ENCODE measurements at places on chromosomes 7 and 10.

DNA sequence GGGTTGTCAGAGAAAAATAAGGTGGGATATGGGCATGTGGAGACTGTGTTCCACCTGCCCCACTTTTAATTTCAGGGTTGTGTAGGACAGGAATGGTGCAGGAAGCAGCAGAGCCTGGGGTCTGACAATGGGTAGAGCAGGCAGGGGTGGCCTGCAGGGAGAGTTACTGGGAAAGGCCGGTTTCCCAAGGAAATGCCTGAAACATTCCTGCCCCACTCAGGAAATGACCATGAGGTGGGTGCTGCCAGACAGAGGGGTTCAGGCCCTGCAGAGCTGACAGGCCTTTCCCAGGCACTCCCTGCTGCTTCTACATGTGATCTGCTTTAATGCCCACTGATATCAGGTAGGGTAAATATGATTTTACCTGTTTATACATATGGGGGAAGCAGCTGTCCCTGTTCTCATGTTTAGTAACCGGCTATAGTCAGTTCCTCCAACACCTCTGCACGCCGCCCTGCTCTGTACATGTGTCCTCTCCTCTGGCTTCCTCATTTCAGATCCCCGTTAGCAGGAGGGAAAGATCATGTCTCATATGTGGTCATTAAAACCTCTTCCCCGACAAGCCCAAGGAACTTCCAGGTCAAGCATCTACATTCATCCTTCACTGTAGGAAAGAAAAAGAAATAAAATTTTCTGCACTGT is 118.6 kb upstream of the PRSS58 start:
- DNase-seq, result no peak

DNA sequence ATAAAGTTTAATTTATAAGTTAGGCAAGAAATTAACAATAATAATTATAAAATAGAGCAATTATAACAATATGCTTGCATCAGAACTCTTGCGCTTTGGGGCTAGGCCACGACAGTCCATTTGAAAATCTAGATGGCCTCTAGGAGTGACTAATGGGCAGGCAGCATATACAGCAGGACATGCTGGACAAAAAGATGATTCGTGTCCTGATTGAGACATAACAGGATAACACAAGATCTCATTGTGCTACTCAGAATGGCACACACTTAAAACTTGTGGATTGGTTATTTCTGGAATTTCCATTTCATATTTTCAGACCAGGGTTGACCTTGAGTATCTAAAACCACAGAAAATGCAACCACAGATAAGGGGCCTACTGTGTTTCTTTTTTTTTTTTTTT is 27.5 kb downstream of the CTNNA3 start:
- no peak for DNase-seq

DNA sequence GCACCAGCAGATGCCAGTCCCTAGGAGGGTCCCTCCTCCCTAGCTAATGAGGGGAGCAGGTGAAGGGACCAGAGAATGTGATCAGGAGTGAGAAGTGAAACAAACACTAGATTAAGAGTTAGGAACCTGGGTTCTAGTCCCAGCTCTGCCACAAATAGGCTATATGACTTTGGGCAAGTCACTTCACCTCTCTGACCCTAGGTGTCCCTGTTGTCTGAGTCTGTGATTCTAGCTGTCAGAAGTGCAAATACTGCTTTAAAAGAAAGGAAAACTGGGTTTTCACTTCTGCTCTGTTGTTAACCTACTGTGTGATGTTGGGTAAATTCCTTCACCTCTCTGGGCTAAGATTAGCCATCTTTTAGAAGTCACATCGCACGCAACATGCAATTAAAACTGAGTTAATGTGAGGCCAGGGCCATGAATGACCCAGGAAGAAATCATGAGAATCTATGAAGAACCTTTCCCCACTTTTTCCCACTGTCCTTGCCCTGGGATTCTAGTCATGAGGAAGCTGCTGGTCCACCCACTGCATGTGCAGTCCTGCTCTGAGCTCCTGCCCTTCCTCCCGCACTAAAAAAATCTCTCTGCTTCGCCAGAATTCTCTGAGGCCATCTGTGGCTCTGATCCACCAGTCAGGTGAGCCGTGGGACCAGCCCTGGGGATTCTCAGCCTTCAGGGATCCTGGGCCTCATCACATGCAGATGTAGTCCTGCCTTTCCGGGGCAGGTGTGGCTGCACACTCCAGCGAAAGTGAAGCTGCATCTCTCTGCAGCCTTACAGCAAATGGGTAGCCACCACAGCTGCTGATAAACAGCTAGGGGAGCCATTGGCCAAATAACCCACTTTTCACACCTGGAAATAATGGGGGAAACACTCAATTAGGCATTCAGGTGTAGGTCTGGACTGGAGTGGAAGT is 181.7 kb downstream of the PLXNA4 start:
- DNase-seq, result no peak

DNA sequence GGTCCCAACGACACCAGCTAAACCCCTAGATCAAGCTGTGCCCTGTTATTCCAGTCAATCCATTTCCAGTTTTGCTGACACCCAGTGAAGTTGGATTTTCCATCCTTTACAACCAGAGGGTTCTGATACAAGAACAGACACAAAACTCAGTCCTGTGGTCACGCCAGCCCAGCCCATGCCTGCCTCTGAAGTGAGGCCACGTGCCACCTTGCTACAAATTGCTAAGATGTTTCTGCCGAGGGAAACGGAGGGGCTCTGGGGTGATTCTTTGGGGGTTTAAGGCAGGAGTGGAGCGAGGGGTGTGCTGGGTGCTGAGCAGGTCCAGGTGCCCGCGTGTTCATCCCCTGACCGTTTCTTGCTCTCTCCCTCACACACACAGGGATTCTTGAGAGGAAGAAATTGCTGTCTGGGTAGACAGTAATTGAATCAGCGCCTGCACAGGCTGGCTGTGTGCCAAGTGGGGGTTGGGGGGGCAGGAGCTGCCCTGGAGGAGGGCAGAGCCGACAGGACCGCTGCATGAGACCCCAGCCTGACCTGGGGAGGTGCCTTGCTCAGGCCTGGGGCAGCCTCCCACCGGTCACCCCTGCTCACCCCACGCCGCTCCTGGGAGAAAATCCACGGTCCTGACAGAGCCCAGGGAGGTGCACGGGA is 38.1 kb downstream of the ADAP1 start:
- DNase-seq, result no peak

DNA sequence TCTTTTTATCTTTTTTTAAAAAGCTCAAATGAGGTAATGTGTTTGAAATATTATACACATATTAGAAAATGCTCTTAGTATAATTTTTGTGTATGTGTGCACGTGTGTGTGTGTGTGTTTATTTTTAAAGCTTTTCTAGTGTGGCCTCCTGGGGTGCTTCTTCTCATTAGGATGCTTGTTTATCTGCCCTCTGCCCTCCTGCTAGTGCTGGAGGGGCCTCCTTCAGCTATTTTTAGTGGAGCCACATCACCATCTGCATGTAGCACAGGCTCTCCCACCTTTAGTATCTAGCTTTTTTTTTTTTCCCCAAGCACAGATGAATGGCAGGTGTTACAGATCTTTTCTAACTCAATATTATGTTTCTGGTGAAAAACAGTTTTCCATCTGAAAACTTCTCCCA is 155.7 kb upstream of the TMEM229A start:
- DNase-seq, result no peak

- no peak for DNase-seq
Observed at GRCh38 chr7:94999069-94999351, 91.6 kb downstream of the PPP1R9A start.

GRCh38 chr10:92678206-92678605 is 11.5 kb upstream of the HHEX start:
- no peak for DNase-seq

DNA sequence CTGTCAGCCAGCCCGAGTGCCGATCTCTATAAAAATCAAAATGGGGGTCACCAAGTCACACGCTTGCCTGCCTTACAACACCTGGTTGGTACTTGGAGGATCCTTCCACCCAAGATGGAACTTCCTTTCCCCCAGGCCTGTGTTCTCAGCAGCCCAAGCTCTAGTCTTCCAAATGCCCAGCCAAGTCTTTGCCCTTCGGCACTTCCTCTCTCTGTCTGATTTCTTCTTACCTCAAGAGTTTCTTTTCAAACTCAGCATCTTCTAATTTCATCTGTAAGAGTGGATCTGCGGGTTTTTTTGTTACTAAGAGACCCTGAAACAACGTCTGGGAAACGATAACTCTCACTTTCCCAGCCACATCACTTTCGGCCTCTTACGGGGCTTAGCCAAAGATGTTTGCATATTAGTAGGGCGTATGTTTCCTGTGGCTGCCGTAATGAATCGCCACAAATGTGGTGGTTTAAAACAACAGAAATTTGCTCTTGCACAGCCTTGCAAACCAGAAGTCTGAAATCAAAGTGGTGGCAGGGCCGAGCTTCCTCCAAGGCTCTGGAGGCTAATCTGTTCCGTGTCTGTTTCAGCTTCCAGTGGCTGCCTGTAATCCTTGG is 219.9 kb downstream of the TCF7L2 start:
- DNase-seq, result no peak

- no peak for DNase-seq
Observed at GRCh38 chr7:158919686-158920085, 63.3 kb downstream of the DYNC2I1 start.

- no peak for DNase-seq
Observed at GRCh38 chr10:35503578-35503977, 101.6 kb upstream of the GJD4 start.

- no peak for DNase-seq
Observed at GRCh38 chr7:39720586-39720985, 97.2 kb downstream of the RALA start.

DNA sequence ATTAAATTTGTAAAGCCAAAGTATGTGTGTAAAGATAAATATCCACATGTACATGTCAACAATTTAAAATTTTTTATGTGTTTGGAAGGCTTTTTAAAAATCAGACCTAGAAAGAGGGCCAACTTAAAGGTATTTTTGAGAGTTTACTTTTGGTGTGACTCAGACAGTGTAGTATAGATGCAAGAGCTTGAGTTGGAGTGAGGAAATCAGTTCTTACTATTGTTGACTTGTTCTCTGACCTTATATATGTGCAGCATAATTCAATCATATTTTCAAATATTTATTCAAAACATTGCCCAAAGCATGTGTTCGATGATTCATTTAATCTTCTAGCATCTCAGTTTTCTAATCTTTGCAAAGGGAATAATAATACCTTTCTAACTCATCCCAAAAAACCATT is 243.7 kb upstream of the PRKCQ start:
- no peak for DNase-seq

DNA sequence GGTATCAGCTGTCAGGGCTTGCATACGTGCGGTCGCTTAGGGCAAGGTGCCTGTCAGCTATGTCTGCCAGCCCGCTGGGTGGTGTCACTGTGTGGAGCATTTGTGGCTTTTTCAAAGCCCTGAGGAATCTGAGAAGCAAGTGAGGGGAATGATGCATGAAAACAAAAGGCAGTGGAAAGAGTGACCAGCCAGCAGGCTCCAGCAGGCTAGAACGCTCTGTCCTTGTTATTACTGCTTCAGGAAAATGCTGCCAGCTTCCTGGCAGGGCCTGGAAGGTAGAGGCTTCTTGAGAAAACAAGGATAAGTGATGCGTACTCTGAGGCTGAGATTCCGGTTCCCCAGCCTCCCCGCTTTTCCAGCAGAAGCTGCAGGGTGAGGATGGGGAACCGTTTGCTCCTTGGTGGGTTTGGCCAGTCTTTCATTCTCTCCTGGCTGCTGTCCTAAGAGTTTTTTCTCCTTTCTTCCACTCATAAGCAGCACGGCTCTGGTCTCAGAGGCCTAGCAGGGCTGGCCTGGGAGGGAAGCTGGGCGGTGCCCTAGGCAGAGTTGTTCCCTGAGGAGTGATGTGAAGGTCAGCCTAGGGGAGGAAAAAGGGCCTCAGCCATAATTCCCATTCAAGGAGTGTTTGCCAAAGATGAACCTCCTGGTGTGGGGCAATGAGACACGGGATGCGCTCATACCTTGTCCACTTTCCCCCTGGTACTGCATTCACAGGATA is 42.8 kb upstream of the MKLN1 start:
- no peak for DNase-seq

- no peak for DNase-seq
Observed at GRCh38 chr7:128918016-128918665, 7.6 kb upstream of the KCP start.

DNA sequence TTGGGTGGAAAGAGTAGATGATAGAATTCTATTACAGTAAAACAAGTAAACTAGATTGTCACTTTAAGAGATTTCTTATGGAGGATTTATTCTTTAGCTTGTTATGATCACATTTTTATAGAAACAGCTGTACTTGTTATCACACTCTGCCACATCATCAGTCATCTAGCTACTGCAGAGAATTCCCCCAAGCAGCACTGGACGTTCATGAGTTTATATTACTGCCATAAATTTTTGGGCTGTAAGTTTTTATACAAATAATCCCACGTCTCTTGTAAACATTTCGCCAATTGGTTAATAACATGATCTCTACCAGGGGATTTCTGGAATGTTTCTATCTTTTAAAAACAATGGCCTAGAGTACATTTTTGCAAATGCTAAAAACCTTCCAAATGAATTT is 238.8 kb downstream of the POLR1F start:
- DNase-seq, result no peak

DNA sequence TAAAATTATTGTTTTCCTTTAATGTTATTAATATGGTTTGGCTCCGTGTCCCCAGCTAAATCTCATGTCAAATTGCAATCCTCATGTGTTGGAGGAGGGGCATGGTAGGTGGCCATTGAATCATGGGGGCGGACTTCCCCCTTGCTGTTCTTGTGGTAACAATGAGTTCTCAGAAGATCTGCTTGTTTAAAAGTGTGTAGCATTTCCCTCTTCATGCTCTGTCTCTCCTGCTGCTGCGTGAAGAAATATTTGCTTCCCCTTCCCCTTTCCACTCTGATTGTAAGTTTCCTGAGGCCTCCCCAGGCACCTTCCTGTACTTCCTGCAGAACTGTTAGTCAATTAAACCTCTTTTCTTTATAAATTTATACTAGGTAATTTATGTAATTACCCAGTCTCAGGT is 27.5 kb downstream of the VIM start:
- DNase-seq, result no peak

DNA sequence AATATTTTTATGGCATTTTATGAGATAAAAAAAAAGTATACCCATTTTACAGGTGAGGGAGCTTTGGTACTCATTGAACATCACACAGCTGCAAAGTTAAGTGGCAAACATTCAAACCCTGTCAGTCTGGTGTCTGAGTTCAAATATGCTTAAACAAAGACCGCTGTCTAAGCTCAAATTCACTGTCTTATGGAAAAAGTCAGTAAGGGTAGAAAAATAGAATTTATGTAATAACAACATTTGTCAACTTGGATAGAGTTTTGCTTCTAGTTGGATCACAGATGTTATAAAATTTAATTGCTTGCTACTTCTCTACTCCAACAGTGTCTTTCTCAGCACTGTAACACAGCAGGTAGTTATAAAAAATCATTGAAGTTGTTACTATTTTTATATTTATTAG is 161.7 kb upstream of the CSTF2T start:
- no peak for DNase-seq

DNA sequence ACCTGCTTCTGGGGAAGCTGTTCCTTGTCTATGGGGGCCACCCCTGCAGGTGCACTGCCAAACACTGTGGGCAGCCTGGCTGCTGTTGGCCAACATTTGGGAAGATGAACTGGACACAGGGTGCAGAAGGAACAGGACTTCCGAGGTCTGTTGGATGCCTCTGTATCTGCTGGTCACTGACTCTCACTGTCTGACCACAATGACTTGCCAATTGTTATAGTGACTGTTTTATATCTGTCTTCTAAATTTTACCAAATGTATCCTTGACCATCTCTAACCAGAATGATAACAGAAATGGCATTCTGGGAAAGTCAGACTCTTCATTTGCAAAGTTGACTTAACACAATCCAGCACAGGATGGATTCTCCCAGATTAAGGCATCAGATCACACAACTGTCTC is 214.0 kb upstream of the PRSS58 start:
- DNase-seq, result no peak

All from hepatic stellate cell (primary cell).